ENCODE measurements at places on chromosomes 3 and 15.

DNA sequence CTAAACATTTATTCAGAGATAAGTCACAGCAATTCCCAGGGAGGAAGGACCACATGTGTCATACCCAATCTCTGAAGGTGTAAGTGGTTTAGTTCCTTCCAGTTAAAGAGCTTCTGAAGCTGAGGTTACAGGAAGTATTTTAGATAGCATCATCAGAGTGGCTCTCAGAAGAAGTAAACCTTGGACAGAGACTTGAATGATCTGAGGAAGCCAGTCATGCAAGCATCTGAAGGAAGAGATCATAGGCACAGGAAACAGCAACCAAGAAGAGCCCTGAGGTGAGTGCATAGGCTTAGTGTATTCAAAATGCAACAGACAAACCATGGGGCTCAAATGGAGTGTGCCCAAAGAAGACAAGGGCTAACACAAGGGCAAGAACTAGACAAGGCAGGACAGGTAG, 210.3 kb downstream of the ULK4 start:
- DNase-seq: no peak

DNA sequence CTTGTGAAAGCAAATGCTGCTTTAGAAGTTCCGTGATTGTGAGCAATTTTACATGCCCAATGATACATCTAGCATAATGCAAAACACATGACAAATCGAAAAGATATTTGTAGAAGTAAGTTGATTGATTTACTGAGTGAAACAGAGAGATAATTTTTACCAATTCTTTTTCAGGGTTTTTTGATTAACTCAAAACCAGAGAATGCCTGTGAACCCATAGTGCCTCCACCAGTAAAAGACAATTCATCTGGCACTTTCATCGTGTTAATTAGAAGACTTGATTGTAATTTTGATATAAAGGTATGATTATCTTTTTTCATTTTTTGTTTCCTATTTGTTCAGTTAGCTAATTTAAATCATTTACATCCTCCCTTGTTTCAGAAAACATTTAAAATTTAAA, 58.8 kb downstream of the RNF13 start:
- DNase-seq: no peak

GRCh38 chr3:150367757-150368156, 40.3 kb upstream of the TSC22D2 start:
- DNase-seq: no peak

- DNase-seq: no peak
These were observed 7.1 kb downstream of the LRRK1 start for GRCh38 chr15:100926258-100926657.

DNA sequence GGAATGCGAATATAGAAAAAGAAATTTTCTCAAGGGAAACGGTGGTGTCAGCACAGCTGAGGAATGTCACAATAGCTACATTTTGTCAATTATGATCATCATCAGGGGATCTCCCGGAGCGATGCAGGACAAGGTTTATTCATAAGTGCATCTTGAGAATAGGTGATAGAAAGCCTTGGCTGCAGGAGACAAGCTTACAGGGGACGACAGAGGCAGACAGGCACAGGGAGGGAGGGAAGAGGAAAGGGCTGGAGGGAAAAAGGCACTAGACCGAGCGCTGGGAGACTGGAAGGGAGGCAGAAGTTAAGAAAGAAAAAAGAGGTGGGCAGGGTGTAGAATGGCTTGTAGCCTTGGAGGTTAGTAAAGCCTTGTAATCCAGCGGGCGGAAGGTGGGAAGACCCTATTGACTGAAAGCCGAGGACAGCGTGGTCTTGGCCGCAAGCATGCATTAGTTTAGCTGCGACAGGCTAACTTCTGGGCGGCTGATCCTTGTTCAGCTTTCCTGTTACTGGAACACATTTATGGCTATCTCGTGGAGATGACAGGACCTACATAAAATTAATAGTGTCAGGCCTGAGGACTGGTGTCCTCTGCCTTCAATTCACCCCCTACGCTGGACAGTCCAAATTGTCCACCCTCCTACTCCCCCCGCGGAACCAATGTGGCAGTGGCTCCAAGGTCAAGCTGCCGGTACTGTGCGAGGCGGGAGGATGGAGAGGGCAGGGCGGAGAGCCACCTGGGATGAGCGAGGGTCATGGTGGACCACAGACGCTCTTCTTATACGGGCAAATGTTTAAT, 1.4 kb upstream of the NECTIN3 start:
- no peak for DNase-seq

DNA sequence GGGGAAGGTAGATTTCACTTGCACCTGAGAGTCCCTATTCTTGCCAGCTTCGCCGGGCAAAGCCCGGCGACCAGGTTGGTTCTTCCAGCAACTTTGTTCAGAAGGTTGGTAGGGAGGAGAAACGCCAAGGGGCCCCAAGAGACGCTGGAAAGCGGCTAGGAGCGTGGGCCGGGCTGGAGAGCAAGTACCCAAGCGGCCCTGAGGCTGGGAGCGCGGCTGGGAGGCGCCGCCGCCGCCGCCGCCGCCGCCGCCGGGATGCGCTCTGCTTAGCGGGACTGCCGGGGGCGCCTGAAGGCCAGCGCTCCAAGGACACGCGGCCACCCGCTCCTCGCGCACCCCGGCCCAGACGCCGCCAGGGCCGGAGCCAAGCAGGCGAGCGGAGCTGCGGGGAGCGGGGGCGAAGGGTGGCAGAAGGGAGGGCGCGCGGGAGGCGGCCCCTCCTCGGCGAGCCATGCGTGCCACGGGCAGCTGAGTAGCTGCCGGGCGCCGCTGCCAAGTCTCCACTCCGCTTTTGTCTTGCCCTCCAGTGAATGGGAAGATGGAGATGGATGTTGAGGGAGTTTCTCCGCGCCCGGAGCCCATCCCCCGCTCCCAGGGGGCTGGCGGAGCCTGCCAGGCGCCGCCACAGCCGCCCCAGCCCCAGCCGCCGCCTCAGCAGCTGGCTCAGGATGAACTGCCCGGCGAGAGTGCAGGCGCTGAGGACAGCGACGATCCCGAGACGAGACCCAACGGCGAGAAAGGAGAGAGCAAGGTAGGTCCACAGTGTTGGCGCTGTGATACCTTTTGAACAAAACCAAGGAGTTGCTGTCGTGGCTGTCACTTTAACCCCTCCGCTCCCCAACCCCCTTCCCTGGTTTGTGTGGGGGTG, 227.4 kb upstream of the AZI2 start:
- DNase-seq: no peak

GRCh38 chr15:92878593-92879053, 21.5 kb upstream of the CHD2 start:
- DNase-seq: no peak

DNA sequence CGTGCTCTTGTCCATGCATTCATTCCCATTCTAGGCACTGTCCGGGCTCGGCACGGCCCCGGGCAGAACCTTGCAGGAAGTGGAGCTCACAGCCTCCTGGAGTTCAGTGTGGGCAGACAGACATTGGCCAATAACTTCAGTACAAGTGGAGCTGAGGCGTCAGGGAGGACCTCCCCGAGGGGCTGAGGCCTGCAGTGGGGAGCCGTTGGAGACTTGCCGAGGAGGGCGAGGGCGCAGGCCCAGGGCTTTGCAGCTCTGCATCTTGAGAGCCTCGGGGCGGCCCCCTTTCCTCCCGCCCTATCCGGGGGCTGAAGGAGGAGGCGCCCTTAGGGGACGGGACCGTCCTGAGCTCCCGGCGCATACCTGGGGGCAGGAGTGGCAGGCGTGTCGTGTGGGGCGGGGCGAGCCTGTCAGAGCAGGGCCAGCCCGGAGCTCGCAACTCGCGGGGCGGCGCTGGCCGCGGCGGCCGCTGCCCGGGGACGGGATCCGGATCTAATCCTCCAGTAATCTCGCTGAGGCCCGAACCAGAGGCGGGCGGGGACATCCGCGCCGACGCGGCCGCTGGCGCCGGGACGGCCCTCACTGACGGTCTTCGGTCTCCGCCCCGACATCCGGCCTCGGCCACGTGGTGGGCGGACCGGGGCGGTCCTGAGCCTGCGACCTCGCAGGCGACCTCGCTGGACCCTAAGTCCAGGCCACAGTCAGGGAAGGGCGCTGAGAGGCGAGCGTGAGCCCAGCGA, at the start of gene ACY1:
Gene ACY1 (plus strand): TSS at position 698 of the 740 bp plus-strand sequence. CDS start 530 bp downstream, outside the sequence.
- DNase-seq: peak; percentile 57

DNA sequence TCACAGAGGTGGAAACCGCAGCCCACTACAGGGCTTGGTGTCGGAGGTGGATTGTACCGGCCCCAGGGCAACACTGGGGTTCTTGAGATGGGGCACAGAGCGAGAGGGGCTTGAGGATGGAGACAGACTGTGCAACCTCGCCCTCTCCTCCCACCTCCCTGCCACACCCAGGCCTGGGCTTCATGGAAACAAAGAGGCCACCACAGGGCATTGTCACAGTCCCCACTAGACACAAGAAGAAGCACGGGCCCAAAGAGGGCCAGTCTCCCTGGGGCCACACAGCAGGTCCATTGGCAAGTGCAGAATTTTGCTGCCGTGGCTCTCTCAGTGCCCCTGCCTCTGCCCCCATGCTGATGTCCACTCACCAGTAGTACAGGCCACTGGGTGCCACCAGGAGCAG, 4.1 kb upstream of the CALML4 start:
- no peak for DNase-seq

- no peak for DNase-seq
These were observed 13.0 kb upstream of the NTRK3 start for GRCh38 chr15:88269356-88270062.

- no peak for DNase-seq
These were observed 47.5 kb upstream of the STT3B start for GRCh38 chr3:31485196-31485595.

DNA sequence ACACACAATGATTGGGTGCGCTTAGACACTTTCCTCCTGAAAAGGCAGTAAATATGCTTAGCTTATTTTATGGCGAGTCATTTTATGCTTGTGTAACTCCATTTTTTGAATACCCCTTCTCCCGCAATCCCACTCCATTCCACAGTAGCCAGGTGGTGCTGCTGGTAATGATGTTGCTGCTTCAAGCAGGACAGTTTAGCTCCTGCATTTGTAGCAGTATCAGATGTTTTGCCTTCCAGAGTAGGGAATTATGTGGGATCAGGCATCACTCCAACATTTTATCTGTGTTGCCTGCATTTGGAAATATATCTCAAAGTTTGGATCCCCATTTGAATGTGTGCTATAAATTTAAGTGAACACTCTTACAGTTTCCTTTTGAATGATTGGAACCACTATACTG, 302.1 kb upstream of the SGO1 start:
- no peak for DNase-seq

- DNase-seq: no peak
These were observed 27.3 kb downstream of the NIT2 start for GRCh38 chr3:100361897-100362296.

DNA sequence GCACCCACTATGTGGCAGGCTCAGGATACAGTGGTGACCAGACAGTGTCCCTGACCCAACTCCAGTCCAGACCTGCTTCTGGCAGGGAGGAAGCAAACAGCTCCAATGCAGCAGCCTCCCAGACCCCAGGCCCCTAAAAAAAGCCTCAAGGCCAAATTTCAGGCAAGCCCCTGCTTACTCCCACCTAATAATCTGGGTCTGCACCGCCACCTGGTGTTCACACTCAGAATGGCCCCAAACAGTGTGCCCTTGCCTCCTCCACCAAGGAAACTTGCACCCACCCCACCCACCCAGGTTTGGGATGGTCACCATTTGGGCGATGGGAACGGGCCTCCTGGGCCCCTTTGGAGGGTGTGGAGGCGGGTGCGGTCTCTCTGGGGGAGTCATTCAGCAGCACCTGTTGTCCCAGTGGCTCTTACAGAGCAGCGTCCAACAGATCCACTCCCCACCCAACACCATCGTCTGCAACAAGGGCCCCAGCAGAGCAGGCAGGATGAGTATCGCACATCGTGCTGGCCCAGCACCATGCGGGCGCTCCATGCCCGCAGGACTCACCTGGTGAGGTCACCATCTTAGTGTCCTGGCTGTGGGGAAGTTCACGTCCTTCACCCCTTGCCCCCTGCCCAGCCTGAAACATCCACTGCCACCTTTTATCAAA, 17.3 kb downstream of the C3orf18 start:
- no peak for DNase-seq

DNA sequence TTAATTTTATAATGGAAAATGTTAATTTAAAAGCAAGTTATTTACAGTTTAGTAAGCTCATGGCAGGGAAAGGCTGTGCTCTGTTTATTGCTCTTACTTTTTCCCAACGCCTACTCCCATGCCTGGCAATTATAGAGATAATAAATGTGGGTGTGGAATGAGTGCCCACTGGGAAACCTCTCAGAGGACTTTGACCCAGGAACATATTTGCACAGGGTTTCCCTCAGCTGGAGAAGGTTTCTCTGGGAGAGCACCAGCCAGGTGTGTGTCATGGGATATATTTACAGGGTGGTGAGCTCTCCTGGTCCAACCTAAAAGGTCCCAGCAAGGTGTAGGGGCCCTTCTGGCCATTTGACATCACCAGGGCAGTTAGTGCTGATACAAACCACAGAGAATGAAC, 27.9 kb downstream of the ZNF710 start:
- DNase-seq: no peak

- no peak for DNase-seq
These were observed 149.7 kb upstream of the NUDT16 start for GRCh38 chr3:131231710-131232389.

- DNase-seq: no peak
These were observed 59.0 kb downstream of the MAGI1 start for GRCh38 chr3:65979731-65980130.

GRCh38 chr3:10351013-10351735, 30.3 kb upstream of the SEC13 start:
- no peak for DNase-seq

- DNase-seq: no peak
These were observed 7.3 kb upstream of the MPI start for GRCh38 chr15:74882528-74882927.

DNA sequence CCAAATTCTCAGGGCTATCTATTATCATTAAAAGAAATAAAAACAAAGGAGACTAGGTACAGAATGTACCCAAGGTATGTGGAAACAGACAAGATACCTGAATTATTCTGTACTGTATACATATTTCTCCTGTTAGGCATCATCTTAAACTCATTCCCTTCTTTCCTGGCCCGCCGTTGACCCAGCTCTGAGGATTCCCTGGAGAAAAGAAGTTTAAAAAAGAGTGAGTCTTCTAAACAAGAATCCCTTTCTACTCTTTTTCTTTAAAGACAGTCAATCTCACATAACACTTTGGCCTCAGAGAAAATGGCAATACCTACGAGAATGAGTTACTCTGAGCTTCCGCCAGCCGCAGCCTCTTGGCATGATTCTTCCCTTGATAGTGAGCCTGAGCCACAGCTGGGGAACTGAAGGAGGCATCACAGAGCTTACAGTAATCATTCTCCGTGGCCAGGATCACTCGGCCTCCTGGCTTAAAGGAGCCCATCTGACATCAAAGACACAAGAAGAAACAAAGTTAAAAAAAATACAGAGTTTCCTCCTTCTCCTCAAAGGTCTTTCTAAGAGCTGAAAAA, 44.2 kb downstream of the ZMAT3 start:
- DNase-seq: no peak

GRCh38 chr15:60218256-60218655, 179.5 kb downstream of the ANXA2 start:
- no peak for DNase-seq

- DNase-seq: no peak
These were observed 170.0 kb downstream of the SEMA6D start for GRCh38 chr15:47887241-47887800.

- no peak for DNase-seq
These were observed 224.4 kb downstream of the THRB start for GRCh38 chr3:24270204-24270691.

GRCh38 chr15:56996746-56997470, 78.5 kb downstream of the TCF12 start:
- DNase-seq: no peak

All from activated naive CD4-positive, alpha-beta T cell (primary cell).